ENCODE measurements at places on chromosomes 7 and 10.

GRCh38 chr10:129958148-129958628 is 5.9 kb downstream of the EBF3 start:
- no peak for DNase-seq

GRCh38 chr7:805261-805660 is 27.0 kb upstream of the SUN1 start:
- no peak for DNase-seq

DNA sequence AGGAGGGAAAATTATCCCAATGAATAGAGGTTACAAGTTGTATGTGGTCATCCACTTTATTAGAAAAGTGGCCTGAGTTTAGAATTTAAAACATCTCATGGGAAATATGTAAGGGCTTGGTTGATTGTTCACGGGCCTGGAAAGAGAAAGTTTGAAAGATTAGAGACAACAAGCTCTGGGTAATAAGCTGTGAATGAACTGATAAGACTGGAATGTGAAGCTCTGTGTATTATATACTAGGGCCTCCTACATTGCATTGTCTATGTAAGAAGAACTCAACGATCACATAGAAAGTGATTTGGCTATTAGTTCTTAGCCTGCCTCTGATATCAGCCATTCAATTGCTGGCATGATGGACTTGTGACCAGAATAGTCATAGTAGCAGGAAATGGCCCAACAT is 199.2 kb upstream of the MAGI2 start:
- no peak for DNase-seq

- no peak for DNase-seq
Measured at GRCh38 chr7:25907214-25907613, 244.8 kb upstream of the NFE2L3 start.

DNA sequence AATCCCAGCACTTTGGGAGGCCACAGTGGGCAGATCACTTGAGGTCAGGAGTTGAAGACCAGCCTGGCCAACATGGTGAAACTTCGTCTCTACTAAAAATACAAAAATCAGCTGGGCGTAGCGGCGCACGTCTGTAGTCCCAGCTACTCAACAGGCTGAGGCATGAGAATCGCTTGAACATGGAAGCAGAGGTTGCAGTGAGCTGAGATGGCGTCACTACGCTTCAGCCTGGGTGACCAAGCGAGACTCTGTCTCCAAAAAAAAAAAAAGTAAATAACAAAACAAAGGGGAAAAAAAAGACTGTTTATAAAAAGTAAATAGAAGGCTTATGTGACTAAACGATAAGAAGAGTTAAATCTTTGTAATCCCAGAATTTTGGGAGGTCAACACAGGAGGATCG is 15.0 kb upstream of the DNMBP start:
- DNase-seq, result no peak

DNA sequence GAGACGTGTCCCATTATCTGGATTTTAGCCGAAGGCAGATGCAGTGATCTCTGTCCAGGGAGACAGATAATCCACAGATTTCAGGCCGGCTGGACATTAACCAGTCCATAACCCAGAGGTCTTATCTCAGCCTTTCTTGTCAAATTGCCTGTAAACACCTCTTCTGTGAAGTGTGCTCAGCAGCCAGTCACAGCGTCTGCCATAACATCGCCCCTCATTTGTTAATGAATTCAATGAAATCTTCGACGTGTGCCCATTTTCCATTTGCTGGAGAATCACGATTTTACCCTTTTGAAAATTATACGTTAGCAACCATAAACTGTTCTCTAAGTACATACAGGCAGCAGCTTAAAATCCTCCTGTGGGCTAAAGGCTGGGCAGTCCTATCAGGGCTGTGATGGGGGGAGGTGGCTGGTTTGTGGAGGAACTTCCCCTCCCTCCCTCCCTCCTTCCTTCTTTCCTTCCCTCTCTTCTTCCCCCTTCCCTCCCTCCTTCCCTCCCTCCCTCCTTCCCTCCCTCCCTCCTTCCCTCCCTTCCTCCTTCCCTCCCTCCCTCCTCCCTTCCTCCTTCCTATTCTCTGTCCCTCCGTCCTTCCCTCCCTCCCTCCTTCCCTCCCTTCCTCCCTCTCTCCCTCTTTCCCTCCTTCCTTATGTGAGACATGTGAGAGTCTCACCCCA is 26.6 kb upstream of the FAM20C start:
- no peak for DNase-seq
